ENCODE measurements at places on chromosomes 13 and 19.

GRCh38 chr13:105465251-105465650 is 1070.2 kb downstream of the EFNB2 start:
- DNase-seq, result no peak

DNA sequence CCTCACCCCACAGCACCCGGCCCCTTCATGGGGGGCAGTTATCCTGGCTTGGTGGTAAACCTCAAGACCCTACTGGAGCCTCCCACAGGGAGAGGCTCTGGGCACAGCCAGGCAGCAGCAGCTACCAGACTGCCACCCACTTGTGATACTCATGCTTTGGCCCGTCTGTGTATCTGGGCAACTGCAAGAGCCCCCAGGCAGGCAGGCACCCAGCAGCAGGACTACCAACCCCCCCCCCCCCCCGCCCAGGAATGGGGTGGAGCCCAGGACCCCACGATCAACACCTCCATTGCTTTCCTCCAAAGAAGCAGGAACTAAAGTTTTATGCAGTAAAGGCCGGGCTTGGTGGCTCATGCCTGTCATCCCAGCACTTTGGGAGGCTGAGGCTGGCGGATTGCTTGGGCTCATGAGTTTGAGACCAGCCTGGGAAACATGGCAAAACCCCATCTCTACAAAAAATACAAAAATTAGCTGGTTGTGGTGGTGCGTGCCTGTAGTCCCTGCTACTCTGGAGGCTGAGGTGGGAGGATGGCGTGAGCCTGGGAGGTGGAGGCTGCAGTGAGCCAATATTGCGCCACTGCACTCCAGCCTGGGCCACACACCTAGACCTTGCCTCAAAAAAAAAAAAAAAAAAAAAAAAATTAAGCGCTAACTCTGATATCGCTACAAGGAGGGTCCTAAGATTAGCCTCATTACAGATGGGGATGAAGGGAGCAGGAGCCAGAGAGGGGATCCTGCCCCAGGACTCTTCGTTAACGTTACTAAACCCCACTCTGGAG is 1.1 kb upstream of the LYL1 start:
- no peak for DNase-seq

- no peak for DNase-seq
These were observed 12.6 kb downstream of the MBNL2 start for GRCh38 chr13:97234742-97235141.

DNA sequence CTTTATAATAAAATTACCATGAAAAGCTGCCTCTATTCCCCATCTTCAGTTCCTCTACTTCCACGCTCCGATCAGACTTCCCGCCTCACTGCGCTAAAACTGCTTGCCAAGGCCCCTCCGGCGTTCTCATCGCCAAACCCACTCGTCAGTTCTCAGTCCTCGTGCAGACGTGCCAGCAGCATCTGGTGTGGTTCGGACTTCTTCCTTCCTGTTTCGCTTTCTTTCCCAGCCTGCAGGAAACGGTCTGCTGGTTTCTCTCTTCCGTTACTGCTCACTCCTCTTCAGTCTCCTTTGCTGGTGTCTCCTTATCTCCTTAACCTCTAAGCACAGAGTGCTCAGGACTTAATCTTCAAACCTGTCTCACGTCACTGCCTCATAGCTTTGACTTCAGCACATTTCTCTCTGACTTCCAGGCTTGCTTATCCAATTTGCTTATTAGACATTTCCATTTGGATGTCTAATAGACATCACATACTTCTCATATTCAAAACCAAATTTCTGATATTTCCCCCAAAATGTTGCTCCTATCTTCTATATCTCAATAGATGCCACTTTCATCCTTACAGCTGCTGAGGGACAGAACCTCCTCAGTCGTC is 40.3 kb downstream of the RCBTB2 start:
- DNase-seq, result peak; percentile 47

DNA sequence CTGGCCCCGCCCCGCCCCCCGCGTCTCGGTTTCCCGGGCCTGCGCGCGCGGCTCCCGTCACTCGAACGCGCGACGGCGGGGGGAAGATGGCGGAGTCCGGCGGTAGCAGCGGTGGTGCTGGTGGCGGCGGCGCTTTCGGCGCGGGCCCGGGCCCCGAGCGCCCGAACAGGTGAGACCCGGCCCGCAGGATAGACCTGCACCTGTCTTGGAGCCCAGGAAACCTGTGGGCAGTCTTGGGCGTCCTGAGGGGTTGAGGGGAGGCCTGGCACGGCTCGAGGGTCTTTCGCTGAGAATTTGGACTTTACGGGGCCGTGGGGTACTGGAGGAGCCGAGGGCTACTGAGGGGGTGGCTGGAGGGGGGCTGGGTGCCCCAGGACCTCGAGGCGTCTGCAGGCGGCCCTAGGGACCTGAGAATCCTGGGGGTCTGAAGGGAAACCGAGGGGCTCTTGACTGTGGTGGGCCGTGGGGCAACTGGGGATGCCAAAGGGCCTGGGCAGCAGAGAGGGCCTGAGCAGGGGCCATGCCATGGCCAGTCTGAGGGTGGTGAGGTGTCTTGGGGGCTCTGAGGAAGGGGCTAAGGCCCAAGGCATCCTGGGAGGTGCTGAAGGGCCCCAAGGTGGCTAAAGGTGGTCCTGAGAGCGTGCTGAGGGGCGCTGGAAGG is at the start of gene KLHL26:
TSS of gene KLHL26 (plus strand) at position 60 of the 661 bp plus-strand sequence. CDS start at position 87, 27 bp downstream.
- no peak for DNase-seq

- no peak for DNase-seq
These were observed 23.2 kb downstream of the RFX2 start for GRCh38 chr19:6087074-6087571.

GRCh38 chr19:2274185-2274711 is 7.7 kb downstream of the PEAK3 start:
- no peak for DNase-seq

GRCh38 chr13:41064493-41064892 is 3.2 kb downstream of the WBP4 start:
- no peak for DNase-seq

DNA sequence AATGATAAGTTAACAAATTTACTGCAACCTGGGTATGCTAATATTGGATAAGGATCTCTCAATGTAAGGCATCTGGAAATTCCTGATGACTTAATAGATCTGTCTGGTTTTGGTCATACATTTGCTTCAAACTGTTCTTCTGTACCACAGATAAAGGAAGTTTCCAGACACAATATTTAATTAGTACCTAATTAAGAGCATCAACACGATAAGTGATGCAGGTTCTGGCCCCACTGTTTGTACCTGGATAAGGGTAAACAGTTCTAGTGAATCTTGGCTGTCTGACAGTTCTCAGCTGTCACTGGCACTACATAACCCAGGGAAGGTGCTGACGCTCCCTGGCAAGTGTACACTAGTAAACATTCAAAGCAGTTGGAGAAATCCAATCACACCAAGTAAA is 165.6 kb downstream of the MZT1 start:
- DNase-seq, result no peak

- no peak for DNase-seq
These were observed 31.0 kb upstream of the SLC1A6 start for GRCh38 chr19:15010501-15011300.

- no peak for DNase-seq
These were observed 11.2 kb downstream of the PPP6R1 start for GRCh38 chr19:55247621-55248099.

- no peak for DNase-seq
These were observed 79.7 kb downstream of the LMO7 start for GRCh38 chr13:75715601-75716523.

- no peak for DNase-seq
These were observed 20.7 kb upstream of the OLFM4 start for GRCh38 chr13:53007872-53008271.

DNA sequence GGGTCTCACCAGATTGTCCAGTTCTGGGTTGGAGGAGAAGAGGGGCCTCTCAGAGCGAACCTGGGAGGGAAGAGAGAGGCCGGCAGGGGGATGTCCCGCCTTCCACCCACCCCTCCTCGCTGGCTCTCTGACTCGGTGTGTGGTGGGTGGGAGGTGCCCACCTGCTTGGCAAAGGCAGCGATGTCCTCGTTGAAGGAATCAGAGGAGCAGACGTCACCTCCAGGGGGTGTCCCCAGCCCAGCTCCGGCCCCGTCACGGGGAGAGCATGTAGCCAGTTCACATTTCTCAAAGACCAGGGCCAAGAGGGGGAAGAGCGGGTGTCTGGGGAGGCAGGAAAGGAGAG is 2.7 kb downstream of the MEIS3 start:
- DNase-seq, result no peak

GRCh38 chr19:6450166-6450565 is 9.4 kb downstream of the SLC25A23 start:
- DNase-seq, result no peak

DNA sequence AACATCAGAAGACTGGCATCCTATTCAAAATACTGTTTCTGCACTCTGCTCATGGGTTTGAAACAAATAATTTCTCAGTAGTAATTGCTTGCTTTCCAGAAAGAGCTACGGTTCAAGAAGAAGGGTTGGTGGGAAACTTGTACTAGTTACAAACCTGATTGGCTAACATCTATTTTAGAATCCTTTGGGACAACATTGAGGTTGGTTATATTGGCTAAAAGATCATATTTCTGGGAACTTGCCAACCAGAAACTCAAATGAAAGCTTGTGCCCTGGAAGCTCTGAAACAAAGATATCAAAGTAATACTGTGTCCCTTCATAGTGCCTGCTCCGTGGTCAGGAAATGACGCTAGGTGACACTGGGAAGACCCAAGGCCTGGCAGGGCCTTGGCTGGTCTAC is 141.7 kb downstream of the LACC1 start:
- no peak for DNase-seq

GRCh38 chr19:6739883-6740588 is 556 bp downstream of the TRIP10 start:
- DNase-seq, result no peak

DNA sequence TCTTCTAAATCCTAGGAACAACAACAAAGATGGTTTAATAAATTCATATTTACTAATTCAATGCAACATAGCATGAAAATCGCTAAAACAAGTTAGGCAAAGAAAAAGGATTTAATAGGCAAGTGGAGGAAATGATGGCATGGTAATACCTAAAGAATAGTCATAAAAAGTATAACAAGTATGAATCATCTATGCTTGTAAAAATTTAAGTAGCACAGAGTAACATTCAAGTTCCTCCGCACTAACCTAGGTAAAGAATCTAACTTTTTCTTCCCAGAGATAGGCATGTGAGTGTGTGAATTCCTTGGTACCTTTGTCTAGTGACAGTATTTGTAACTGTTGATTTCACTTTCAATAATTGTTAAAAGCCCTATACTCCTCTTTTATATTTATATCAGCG is 42.6 kb downstream of the RCBTB2 start:
- no peak for DNase-seq

DNA sequence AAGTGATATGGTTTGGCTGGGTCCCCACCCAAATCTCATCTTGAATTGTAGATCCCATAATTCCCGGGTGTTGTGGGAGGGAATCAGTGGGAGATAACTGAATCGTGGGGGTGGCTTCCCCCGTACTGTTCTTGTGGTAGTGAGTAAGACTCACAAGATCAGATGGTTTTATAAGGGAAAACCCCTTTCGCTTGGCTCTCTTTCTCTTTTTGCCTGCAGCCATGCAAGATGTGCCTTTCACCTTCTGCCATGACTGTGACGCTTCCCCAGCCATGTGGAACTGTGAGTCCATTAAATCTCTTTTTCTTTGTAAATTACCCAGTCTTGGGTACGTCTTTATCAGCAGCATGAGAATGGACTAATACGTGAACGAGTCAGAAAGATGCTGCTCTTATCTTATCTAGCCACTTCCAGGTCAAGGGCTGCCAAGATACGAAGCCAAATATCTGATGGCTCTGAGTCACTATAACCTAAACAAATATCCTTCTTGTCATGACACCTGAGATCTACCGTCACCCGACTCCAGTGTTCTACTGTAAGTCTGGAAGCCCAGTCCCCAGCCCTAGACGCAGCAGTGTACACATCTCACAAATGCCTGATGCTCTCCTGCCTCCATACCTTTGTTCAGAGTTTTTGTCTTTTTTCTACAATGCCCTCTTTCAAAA is 45.9 kb downstream of the SLC15A1 start:
- no peak for DNase-seq

GRCh38 chr19:8305798-8306197 is 2.4 kb downstream of the CD320 start:
- DNase-seq, result no peak

DNA sequence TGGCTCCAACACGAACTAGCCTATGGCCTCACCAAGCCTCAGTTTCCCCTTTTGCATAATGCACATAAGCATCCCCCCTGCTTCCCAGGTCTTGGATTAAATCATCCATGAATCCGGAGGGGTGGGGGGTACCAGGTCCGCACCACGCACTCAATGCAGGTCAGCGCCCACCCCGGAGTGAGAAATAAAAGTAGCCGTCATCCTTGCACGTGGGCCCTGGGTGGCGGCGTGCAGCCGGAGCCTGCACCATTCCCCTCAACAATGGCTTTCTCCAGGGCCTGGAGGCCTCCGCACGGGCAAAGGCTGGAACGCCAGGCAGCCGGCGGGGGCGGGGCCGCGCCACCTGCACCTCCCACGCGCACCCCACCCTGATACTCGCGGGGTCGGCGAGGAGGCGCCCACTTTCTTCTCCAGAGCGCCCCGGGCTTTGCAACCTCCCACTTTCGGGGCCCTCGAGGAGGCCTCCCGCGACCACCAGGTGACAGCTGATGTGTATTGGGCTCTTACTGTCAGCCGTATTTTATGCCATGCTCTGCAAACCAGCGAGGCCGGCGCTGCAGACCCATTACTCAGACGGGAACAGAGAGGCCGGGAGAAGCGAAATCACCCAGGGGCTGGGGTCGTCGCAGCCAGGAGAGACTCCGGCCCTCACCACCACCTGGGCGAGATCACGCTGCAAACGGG is 767 bp upstream of the GADD45B start:
- peak; percentile 14 for DNase-seq

DNA sequence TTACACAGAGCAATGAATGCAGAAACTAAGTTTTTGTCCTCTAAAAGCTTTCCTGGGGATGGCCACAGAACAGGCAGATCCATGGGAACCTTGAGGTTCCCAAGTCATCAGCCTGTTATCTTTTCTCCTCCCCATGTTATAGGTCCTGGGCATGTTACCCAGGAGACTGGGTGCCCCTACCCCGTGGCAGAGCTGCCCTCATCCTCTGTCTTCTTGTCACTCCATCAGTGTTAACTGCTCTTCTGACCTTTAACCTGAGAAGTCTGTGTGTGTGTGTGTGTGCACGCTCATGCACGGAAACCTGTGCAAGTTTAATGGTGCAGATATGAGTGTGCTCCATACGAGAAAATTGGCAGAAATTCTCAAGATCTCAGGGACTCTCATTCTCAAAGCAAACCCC is 43.9 kb upstream of the ZNF724 start:
- no peak for DNase-seq

- no peak for DNase-seq
These were observed 68.6 kb downstream of the FOXO1 start for GRCh38 chr13:40597735-40598365.

Data from stimulated activated CD8-positive, alpha-beta memory T cell treated with anti-CD3 and anti-CD28 coated beads, Interleukin-7, amount 100 ng/mL, for 1 hour (primary cell).